ENCODE measurements at places on chromosomes 4 and X. TPM values are rescaled to one million over a fixed set of nuclear protein-coding genes. Genes with fewer than 3 reads are reported as not detected.

CHRNA9 gene
- total RNA-seq: not detected

IQSEC2 gene
- 5.5 TPM for total RNA-seq

REST gene
- total RNA-seq: 24.5 TPM

AMOT gene
- 1.6 TPM for total RNA-seq

HSFX4 gene
- total RNA-seq: not detected

PCDH10 gene
- 0.25 TPM for total RNA-seq

UGT2B10 gene
- total RNA-seq: not detected

AREG gene
- 0.74 TPM for total RNA-seq

ERVMER34-1 gene
- total RNA-seq: not detected

RBM3 gene
- 328 TPM for total RNA-seq

MAMLD1 gene
- 2.8 TPM for total RNA-seq

FAM13A gene
- 2.3 TPM for total RNA-seq

Measured in mammary microvascular endothelial cell (primary cell).